GM10248 (cell line): ENCODE measurements at places on chromosomes 6 and 20.

GRCh38 chr6:70874181-70874913 is 82.5 kb downstream of the B3GAT2 start:
- no peak for DNase-seq

- DNase-seq, result peak; percentile 16
Observed at GRCh38 chr6:166236596-166236995, 68.9 kb upstream of the TBXT start.

GRCh38 chr20:18984238-18985200 is 170.9 kb downstream of the SCP2D1 start:
- DNase-seq, result no peak

- DNase-seq, result no peak
Observed at GRCh38 chr6:12440981-12441380, 150.8 kb downstream of the EDN1 start.

DNA sequence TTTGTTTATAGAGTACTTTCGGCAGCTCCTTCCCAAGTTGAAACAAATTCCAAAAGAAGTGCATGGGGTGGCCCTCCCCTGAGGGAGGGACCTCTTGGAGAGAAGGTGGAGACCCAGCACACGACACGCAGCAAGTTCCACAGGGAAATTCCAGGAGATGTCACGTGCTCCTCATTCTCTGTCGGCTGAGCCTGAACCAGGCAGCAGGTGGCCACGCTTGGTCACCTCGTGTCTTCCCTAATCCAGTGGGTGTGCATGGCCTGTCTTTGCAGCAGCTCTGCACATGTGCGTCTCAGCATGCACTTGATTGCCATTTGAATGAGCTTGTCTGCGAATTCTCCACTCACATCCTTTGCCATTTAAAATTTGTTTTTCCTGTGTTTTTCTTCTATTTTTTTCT is 357.4 kb downstream of the CDH4 start:
- no peak for DNase-seq

DNA sequence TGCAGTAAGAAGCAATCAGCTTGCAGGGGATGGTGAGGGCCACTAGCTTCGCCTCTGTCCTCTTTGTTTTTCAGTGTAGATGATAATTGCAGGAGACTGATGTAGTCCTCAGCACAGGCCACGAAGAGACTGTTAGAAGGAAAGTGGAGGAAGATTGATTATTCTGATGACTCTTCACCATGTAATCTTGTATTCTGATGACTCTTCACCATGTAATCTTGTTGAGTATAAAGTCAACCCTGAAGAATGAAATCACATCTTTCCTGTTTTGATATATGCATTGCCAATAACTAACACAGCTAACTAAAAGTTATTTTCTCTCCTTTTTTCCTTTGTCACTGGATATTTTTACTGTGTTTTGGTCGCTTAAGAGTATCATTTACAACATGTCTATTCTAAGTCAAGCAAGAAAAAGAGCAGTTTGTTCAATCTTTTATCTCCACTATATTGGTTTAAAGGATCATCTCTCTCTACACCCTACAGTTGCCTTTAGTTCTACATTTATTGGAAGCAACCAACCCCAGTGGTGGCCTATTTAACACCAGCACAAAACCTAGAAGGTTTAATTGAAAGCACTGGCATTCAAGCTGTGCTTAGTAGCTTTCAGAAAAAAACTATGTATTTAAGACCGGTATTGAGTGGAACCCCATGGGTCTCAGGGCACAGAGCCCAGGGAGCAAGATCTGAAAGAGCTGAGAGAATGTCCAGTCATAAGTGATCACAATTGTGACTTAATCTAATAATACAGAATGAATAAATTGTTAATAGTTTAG is 107.2 kb upstream of the BTBD3 start:
- no peak for DNase-seq

DNA sequence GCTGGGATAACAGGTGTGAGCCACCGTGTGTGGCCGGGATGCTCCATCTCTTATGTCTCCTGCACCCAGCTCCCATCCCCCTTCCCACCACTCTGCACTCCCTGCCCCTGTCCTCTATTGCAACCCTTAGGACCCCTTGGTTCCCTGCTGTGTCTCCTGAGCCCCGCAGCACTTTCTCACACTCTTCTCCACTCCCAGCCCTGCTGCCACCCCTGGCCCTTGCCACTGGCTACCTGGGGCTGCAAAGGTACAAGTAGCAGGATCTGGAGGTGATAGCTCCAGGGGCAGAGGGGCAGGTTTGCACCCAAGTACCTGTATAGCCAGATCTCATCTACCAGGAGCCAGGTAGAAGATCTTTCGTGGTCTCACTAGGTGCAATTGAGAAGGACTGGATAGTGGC is 6.6 kb upstream of the CPXM1 start:
- DNase-seq, result no peak

DNA sequence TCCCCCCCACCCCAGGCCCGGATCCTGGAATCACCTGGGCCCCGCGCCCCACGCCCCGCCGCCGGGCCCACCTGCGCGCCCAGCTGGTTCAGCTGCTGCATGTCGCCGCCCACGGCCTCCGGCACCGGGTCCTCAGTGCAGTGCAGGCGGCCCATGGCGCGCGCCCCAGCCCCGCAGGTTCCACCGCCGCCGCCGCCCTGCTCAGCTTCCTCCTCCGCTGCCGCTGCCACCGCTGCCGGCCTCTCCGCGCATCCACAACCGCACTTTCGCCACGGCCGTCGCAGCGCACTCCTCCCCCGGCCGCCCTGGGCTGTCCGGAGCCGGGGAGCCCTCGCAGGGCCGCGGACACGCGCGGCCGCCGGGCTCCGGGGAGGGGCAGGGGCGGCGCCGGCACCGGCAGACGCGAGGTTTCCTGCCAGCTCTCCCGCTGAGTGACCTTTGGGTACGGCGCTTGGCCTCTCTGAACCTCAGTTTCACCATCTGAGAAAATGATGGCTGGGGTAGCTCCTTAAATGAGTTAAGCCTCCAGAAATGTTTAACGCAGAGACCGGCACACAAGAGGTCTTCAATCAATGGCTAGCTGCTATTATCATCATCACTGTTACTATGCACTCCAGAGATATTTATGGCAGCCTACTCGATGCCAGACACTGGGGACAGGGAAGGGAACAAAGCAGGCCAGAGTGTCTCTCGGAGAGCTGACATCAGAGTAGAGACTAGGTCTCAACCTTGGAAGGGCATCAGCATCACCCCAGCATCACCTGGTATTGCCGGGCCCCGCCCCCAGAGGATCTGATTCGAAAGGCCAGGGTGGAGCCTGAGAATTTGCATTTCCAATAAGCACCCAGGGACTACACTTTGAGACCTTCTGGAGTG is at the start of gene COMMD7:
TSS of gene COMMD7 (minus strand) at position 231 of the 876 bp plus-strand sequence. CDS start at position 155, 76 bp downstream.
- DNase-seq, result peak; percentile 73

- no peak for DNase-seq
Observed at GRCh38 chr6:105907301-105907700, 178.8 kb upstream of the PRDM1 start.

DNA sequence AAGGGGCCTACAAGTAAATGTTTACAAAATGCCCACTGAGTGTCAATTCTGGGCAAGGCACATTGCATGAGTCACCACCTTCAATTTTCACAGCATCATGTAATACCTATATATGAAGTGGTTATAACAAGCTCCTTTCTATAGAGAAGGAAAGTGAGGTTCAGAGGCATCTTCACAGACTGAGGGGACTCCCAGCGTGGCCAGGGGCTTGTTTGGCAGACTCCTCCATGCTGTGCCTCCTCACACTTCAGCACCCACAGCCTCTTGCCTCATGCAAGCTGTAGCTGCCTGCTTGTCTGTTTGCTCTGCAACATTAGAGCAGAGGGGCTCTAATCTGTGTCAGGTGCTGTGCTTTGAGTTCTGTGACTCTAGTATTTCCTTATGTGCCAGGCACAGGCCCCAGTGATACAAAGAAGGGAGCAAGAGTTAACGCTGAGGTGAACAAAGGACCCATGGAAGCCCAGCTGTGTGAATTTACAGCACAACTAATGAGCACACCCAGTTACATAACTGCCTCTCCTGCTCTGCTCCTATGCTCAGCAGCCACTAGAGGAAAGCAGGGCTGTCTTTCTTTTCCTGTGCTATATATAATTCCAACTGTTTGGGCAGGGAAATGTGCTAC is 72.3 kb downstream of the ZHX3 start:
- DNase-seq, result no peak

DNA sequence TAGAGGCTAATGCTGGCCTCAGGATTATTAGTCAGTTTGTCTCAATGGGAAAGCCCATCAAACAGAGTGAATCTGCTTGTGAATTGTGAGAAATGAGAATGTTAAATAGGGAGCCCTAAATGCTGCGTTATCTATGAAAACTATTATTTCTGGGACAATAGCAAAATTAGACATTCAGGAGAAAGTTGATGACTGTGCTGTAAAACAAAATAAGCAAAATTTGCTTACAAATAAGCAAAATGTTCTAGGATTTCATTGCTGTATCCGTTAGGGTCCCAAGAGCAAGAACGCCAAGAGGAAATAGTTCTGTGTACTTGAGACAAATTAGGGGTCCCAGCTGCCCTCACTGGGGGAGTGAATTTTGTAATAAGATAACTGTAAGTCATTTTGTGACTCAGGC is 59.2 kb upstream of the RAB32 start:
- no peak for DNase-seq

DNA sequence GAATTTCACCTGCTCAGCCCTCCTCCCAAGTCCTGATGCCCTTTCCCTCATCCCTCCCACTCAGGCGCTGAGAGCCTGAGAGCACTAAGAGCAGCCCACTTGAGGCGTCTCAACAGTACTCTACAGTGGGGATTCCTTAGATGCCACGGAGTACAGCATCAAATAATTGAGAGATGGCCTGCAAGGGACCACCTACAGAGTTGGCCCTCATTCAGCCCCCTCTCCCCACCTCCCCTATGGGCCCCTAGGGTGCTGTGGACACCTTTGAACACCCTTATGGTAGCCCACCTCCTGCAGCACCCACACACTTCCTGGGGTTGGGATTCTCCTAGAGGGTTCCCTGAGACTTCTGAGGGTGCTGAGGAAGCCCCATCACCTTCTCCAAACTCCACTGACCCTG is 37.1 kb upstream of the SIRPG start:
- DNase-seq, result no peak

DNA sequence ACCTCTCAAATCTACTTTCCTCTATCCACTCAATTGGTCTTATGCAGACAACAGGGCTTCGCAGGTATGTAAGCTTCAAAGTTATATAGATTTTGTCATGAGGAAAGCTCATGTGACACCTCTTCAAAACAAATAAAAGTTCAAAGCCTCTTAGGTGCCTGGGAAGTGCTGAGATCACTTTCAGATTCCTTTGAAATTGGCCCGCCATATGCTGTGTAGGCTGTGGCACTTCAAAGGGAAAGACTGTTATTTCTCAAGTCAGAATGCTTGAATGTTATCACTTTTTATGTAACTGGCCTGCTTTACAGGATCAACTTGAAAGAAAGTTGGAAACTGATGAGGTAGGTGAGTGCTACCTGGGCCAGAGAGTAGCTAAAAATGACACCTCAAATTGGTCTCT is 67.1 kb upstream of the GFRAL start:
- no peak for DNase-seq

GRCh38 chr20:14609328-14610221 is 272.2 kb upstream of the FLRT3 start:
- DNase-seq, result no peak

- no peak for DNase-seq
Observed at GRCh38 chr6:165988757-165989456, 178.7 kb downstream of the TBXT start.

GRCh38 chr6:44072452-44072958 is 54.7 kb downstream of the MRPL14 start:
- DNase-seq, result no peak

GRCh38 chr20:1618954-1619540 is 762 bp downstream of the SIRPB1 start:
- peak; percentile 1 for DNase-seq

- peak; percentile 10 for DNase-seq
Observed at GRCh38 chr6:38876475-38876874, 161.4 kb downstream of the DNAH8 start.

DNA sequence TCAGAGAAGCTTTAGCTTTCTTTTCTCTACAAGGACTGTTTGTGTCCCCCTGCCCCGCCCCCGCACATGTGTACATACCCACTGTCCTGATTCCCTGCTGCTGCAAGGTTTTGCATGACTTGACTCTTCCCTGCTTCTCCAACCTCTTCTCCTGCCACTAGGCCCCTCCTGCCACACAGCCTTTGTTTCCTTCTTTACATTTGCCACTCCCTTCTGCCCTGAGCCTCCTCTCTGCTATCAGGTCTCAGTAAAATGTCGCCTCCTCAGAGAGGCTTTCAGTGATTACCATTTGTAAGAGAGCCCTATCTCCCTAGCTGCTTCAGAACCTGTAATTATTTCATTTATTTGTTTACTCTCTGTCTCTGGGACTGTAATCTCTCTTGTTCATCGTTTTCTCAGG is 56.4 kb upstream of the VSTM2L start:
- no peak for DNase-seq

- peak; percentile 57 for DNase-seq
Observed at GRCh38 chr6:27761391-27761790, 150.8 kb downstream of the OR2B2 start.

GRCh38 chr20:23193801-23194384 is 107.8 kb upstream of the CD93 start:
- DNase-seq, result no peak

DNA sequence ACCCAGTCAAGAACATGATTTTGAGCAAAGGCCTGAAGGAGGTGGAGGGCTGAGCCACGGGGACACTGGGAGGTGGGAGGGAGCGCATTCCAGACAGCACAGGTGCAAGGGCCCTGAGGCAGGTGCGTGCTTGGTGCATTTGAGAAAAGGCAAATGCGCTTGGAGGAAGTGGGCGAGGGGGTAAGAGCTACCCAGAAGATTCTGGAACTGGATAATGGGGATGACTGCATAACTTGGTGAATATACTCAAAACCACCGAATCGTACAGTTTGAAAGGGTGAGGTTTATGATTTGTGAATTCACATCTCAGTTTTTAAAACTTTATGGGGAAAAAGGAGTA is 9.8 kb downstream of the PREX1 start:
- no peak for DNase-seq

DNA sequence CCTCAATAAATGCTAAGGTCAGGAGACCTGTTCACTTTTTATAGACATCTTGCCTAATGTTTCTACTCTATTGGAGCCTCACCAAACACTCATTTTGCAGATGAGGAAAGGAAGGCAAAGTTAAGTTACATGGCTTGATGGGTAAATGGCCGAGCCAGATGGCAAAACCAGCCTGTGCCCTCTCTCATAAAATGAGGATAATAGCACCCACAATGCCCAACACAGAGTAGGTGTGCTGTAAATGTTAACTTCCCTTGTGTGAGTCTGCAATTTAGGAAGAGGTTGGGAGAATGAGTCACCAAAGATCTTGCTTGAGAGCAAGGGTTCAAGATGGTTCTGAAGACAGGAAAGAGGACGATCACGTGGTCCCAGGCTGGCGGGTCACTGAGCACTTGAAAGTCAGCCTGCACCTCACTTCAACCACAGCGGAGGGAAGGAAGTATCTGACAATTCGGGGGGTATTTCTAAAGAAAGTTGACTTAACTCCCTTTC is 3.3 kb downstream of the KCNK5 start:
- DNase-seq, result no peak

DNA sequence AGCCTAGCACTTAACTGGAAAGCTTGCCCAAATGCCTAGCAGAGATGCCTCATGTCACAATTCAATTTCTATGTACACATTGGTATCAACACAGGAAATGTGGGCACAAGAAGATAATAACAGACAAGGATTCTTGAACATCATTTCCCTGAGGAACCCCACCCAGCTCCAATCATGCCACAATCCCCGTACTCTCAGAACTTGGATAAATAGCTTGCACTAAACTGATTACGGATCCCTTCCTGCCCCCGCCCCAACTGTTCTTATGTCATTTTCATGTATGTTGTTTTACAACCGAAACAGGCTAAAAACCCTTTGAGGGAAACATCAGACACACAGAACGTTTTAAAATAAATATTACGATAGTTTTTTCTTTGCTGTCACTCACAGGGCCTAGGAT is 87.1 kb downstream of the BACH2 start:
- DNase-seq, result no peak

- DNase-seq, result no peak
Observed at GRCh38 chr6:103925317-103925716, 934.4 kb downstream of the HACE1 start.
